NK-92 treated with Interleukin-12 subunit alpha and Interleukin-12 subunit beta, amount 100 ng/mL, for 24 hours (cell line): ENCODE measurements at places on chromosomes 11 and 22.

DNA sequence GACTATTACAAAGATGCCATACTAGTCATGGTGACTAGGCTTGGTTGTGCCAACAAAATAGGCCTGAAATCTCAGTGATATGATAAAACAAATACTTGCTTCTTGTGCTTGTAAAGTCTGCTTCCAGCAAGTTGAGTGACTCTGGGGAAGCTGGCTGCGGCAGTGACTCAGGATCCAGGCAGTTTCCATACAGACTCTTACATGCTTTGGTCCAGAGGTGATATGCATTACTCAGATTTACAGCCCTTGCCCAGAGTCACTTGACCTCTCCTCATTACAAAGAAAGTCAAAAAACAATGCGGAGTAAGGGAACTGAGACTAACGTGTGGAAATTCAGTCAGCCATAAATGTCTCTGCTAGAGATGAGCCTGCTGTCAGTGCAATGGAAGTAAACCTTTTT is 387.5 kb downstream of the KCNA4 start:
- DNase-seq: no peak

GRCh38 chr11:46277313-46277621 is 195 bp upstream of the CREB3L1 start:
- no peak for DNase-seq

DNA sequence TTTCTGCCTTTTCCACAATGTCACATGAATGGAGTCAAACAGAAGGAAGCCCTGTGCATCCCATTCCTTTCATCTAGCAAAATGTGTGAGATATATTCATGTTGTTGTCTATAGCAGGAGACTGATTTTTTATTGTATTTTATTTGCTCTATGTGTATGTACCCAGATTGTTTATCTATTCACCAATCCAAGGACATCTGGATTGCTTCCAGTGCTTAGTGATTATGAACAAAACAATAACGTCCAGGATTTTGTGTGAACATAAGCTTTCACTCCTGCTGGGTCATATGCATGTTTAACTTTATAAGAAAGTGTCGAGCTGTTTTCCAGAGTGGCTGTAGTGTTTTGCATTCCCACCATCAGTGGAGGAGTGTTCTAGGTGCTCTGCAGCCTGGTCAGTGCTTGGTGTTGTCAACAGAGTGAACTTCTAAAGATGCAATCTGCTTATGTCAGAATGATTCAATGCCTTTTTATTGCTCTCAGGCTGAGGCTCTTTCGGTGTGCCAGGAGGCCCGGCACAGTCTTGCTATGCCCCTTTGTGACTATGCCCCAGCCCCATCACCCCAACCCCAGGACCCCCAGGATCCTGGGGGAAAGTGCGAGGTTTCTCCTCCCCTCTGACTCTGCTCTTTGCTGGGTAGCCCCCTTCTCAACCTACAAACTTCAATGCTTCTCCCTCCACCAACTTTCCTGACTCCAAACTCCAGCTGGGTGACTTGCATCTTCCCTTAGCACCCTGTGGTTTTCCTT is 19.9 kb upstream of the SYT13 start:
- no peak for DNase-seq

DNA sequence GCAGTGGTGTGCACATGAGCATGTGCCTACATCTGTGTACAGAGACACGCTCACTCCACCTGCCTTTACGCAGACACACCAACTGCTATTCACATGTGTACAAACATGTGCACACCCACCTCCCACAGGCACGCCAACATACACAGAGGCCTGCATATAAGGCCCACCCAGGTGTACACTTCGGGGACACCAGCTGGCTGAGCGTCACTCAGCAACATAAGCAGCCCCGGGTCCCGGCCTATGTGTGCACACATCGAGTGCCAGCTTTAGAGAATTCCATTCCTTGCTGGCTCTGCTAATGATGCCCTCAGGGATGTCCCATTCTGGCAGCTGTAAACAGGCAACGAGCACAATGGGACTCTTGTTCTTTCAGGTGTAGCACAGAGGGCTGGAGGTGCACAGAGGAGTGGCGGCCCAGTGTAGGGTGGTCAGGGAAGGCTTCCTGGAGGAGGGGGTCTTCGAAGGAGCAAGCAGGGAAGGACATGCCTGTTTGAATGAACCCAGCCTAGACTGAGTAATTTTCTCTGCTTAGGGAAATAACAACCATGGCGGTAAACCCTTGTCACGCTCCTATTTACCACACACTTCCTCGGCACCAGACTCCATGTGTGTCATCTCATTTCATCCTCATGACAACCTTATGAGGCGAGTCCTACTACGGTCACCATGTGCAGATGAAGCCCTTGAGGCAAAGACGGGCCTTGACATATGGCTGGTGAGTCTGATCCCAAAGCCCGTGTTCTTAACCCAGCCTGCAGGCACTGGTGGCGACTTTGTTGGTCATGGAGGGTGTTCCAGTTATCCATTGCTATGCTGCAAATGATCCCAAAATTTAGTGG is 35.1 kb downstream of the RPL3 start:
- no peak for DNase-seq

GRCh38 chr22:21762712-21763581 is 27.4 kb upstream of the YPEL1 start:
- peak; percentile 61 for DNase-seq

DNA sequence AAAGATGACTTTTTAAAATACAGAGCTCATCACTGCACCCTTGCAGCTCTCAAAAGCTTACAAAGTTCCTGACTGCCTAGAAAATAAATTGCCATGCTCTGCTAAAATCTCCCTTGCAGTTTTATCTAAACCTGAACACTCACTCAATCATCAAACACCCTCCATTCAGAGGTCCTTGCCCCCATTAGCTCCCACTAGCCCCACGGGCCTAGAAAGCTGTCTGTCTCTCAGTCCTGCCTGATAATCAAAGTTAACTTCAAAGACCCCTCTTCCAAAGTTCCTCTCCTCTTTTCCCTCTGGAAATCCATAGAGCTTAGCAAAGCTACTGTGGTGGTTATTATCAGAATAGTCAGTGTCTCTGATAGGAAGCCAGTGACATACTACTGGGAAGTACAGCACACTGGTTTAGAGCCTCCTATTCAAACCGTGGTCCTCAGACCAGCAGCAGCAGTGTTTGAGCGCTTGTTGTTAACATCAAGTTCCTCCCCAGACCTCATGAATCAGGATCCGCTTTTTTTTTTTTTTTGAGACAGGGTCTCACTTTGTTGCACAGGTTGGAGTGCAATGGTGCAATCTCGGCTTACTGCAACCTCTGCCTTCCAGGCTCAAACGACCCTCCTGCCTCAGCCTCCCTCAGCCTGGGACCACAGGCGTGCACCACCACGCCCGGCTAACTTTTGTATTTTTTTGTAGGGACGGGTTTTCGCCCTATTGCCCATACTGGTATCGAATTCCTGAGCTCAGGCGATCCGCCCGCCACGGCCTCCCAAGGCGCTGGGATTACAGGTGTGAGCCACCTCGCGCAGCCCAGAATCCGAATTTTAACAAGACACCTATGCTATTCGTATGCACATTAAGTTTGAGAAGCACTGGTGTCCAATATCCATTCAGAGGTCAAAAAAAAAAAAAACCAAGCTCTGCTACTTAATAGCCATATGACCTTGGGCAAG is 1.2 kb downstream of the NDUFC2 start:
- no peak for DNase-seq

DNA sequence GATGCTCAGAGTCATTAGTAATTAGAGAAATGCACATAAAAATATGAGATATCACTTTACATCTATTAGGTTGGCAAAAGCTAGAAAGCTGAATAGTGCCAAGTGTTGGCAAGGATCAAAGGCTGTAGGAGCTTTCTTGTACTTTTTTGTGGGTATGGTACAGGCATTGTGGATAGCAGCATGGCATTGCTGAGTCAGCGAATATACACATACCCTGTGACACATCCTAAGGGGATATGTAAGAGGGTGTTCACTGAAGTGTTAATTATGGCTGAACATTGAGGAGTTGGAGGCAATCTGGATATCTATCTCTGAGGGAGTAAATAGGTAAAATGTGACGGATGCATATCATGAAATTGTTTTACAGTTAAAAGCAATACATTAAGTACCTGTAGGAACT is 27.0 kb upstream of the IL18BP start:
- DNase-seq: no peak

GRCh38 chr11:112421879-112422278 is 161.2 kb upstream of the PLET1 start:
- DNase-seq: no peak

DNA sequence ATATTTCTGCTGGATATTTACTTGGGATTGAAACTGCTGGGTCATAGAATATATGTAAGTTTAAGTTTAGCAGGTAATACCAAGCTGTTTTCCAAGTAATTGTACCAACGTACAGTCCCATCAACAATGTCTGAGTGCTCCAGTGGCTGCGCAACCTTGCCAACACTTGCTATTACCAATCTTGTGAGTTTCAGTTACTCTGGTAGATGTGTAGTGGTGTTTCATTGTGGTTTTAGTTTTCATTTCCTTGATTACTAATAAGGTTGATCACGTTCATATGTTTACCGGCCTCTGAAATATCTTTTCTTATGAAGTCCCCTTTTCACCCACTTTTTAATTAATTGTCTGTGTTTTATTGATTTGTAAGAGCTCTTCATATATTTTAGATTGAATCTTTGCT is 370.6 kb upstream of the CADM1 start:
- DNase-seq: no peak

DNA sequence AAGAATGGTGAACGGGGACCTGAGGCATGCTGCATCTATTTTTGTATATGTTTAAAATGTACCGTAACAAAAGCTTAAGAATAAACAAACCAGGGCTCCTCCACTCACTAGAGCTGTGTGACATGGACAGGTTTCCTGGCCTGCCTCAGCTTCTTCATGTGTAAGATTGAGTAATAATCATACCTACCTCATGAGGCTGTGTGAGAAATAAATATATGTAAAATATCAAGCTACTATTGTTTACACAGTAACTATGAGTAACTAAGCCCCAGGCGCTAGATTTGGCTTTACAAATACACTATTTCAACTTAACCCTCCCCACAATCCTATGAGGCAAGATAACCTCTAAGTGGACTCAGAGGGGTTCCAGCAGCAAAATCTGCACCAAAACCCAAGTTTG is 66.4 kb downstream of the SMCO4 start:
- DNase-seq: no peak

DNA sequence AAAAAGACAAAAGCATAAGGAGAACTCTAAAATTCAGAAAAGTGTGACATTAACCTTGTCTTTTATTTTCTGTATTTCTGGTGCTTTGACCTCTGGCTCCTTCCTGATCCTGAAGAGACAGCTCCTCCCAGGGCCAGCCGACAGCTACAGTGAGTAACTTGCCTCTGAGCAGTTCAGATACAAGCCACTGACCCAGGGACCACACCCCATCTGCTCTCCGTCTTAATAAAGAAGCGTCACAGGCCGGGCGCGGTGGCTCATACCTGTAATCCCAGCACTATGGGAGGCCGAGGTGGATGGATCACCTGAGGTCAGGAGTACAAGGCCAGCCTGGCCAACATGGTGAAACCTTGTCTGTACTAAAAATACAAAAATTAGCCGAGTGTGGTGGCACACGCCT is 6.5 kb downstream of the MLC1 start:
- DNase-seq: no peak

DNA sequence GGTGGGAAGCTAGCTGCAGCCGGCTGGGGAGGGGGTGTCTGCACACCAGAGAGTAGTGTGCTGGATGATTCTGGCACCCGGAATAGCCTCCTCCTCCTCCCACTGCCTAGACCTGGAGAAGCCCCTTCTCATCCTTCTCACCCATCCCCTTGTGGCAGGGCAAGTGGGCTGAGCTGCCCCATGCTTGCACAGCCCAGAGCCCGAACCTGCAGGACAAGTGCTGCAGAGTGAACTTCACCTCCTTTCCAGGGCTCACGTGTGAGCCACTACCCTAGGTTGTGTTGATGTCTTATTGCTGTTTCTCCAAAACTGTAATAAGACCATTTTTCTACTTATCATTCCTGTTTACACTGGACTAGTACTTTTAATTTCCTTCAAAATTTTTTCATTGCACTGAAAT is 56.1 kb upstream of the GLYATL1B start:
- no peak for DNase-seq

DNA sequence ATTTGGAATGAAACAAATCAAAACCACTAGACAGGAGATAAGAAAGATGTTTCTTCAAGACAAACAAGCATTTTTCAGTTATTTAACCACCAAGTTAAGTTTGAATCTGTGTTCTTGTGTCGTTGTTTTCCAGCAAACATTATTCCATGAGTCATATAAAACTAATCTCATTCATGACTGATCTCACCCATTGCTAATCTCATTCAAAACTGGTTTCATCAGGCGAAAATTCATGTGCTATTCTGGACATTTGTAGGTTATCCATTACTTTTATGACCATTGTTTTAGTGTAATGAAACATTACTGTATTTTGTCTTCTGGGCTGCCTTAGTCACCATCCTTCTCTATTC is 221.8 kb downstream of the DDX10 start:
- DNase-seq: no peak

DNA sequence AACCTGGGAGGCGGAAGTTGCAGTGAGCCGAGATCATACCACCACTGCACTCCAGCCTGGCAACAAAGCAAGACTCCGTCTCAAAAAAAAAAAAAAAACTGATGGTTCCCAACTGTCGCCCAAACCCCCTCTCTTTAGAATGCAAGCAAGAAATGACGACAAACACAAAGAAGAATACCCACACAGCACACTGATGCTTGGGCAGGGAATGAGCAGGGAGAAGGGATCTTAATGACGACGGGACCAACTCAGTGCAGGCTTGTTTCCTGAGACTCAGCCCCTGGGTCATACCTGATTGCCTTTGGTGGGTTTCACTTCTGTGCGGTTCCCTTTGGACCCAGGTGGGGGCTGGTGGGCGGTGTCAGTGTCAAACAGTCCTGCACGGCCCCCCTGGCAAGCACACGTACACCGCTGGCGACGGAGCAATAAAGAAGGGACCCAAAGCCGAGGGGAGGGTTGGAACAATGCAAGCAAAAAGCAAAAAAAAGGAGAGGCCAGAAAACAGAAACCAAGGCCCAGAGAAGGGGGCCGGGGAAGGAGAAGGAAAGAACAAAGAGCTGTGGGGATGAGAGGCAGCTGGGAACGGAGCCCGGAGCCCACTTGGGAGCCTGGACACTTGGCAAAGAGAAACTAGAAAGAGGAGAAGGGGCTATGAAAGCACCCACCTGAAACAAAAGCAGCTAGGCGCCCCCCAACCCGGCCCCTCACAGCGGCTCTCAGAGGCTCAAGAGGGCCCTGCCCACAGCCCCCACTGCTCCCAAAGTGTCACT is 99.6 kb downstream of the CELSR1 start:
- DNase-seq: no peak

DNA sequence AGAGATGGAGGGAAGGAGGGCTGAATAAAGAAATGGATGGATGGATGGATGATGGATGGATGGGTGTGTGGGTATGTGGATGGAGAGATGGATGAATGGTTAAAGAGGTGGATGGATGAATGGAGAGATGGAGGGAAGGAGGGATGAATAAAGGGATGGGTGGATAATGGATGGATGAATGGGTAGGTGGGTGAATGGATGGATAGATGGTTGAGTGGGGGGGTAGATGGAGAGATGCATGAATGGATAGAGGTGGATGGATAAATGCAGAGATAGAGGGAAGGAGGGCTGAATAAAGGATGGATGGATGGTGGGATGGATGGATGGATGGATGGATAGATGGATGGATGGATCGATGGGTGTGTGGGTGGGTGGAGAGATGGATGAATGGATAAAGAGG is 71.6 kb downstream of the CDKN1C start:
- DNase-seq: no peak
